NCI-H2029 treated with DMSO at 0.1 percent for 48 hours (cell line): ENCODE measurements at places on chromosomes 3 and 15.

DNA sequence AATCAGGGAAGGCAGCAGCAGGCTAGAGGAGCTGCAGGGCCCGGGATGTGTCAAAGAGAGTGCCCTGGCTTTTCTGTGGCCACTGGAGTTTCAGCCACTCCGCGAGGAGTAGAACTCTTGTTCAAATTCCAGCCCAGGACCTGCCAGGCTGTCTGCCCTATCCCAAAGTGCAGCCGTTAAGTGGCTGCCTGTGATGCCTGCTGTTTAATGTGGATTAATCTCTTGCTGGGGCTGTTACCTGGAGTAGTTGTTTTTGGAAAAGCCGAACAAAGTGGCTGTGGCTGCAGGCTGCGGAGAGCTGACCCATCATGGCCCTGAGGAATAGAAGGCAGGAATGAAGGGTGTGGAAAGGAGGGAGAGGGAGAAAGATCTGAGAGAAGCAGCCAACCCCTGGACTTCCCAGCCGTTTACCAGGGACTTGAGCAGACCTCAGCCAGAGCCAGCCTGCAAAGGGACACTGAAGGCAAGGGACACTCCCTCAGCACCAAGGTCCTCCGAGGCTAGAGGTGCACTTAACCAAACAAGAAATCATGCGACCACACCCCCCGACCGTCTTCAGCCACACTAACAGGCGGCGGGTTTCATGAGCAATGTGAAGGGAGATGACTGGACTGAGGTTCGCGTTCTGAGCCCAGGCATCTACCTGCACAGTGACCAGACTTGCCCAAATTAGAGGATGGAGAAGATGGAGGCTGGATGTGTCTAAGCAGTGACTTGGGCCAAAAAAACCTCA lies 4.7 kb downstream of the CDAN1 start:
- no peak for DNase-seq

DNA sequence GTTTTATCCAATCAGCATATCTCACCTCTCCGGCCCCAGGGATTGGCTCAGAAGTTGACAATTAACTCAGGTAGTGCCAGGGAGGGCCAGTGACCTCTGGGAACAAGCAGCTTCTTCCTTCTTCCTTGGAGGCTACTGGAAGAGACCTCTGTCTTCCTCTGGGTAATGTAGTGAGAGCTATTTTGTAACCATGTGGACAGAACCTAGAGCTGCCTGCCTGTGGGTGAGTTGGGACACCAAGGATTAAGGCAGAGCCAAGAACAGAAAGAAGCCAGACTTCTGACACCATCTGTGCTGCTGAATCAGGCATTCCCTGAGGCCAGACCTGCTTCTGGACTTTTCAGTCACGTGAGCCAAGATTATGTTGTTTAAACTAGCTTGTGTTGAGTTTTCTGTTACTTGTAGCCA lies 5.9 kb upstream of the NDUFAF1 start:
- DNase-seq: no peak

DNA sequence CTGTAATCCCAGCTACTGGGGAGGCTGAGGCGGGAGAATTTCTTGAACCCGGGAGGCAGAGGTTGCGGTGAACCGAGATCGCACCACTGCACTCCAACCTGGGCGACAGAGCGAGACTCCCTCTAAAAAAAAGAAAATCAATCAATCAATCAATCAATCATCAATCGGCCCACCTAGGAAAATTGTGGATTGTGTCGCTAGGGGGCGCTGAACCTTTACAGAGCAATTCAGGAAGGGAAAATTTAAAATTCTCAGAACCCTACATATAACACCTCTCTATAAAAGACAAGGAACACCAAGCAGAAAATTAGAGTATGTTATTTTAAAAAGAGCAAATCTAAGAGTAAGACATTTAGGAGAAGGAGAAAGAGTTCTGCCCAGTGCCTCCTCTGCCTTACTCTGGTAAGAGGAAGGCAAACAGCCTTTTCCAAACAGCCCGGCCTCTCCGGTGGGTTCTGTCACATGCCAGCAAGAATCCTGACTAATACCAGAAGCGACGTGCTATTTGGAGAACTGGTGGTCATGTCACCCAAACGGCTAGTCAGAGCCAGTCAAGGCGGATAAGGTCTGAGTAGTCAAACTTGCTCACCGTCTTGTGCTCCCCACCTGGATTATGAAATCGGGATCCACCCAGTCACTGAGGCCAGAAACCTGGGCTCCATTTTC lies 22.3 kb upstream of the SMCO1 start:
- peak; percentile 6 for DNase-seq

DNA sequence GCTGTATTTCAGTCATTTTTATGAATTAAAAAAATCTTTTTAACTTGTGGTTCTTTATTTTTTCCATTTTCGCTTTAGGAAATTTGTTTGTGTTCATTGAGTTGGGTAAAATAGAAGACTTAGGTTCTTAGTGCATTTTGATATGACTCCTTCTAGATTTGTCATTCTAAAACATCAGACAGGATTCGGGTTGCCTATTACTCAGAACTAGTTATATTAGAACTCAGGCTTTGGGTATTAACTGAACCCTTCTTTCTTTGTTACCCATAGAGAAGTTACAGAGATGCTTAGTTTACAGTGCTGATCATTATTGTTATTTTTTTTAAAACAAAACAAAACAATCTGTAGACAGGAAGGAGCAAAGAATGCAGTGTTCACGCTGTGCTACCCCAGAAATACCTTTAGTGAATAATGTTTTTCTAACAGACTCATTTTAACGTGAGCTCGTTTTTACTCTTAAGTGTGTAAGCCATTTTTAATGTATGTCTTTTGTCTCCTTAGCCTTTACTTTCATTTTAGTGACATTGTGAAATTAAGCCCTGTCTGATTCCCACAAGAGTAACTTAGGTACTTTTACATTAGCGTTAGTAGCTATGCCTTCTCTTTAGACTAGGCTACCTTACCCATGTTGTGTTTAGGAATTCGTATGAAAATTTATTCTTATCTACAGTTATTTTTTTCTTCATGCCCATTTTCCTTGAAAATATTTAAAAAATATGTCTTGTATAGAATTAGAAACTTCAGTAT lies 53.4 kb downstream of the CMC1 start:
- no peak for DNase-seq

DNA sequence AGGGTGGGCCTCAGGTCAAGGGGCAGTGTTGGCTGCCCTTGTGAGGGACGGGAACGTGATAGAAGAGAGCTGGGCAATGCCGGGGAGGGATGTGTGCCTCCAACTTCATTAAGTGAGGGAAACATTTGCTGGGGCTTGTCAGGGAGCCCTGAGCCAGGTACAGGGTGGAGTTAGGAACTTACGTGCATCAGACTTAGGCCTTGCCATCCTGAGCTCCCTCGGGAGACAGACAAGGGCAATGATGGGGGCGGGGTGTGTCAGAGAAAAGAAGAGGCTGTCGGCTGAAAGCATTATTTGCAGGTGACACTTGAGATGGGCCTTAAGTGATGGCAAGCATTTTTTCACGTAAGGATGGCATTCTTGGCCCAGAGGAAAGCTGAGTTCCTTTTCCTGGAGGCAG lies 1.6 kb downstream of the FAM131A start:
- no peak for DNase-seq

DNA sequence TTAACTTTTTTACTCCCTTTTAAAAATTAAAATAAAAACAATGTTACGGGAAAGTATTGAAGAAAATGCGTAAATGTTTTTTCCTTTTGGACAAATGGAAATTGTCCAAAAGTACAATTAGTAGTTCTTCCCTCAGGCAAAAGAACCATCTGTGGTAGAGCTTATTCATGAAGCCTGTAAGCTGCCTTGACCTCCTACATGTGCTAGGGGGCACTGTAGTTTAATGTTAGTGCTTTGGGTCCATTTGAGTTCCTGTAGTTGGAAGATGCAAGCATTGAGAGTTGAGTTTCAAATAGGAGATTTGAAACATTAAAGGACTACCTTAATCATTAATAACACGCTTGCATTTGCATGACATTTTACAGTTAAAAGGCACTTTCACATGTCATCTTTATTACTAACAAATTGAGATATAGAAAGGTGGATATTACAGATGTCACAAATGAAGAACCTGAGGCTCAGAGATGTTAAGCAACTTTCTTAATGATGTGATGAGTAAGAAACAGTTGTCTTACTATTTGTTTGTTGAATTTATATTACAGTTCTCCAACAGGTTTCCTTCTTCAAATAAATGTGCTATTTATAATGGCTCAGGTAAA lies 1.8 kb upstream of the ZNF385D start:
- no peak for DNase-seq

DNA sequence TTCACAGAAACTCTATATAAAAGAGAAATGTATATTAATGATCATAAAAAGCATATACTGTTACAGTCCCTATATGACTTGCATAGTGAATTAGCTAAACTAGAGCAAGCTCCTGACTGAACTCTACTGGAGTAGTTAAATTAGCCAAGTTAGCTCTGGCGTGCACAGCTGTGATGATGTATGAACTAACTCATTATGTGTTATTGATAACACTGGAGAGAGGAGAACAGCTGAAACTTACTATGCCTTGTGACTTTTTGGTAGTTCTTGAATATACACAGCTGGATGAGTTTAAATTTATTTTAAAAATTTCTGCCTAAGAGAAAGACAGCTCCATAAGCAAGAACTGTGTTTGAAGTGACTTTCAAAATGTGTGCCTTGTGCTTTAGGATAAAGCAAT lies 8.1 kb downstream of the TIPARP start:
- no peak for DNase-seq

GRCh38 chr3:159667261-159667660 lies 321.4 kb upstream of the IL12A start:
- no peak for DNase-seq

DNA sequence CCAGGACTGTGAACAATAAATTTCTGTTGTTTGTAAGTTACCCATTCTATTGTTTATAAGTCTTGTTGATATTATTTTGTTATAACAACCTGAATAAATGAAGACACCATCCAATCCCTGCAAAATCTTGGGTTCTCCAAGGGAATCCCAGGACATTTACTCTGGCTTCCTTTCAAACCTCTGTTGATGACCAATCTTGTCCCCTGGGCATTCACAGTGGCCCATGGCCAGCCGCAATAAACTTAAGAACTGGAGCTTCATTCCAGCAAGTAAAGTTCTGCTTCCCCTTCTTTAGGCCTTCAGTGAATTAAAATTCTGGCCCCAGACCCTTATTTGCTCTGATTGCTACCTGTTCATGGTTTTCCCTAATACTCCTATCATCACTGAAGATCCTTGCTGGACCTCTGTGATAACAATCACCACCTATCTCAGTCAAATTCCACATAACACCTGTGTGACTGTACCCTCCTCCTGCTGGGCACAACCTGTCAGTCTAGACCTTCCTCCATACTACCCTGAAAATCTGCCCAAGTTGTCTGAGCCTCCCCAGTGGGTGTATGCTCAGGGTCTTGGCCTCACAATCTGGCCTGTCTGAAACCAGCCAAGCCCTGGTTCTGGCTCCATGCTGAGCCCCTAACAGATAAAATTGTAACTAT lies 153.1 kb downstream of the SEMA6D start:
- DNase-seq: no peak

- DNase-seq: no peak
These were observed 31.2 kb downstream of the PRR23E start for GRCh38 chr3:127224118-127224517.

DNA sequence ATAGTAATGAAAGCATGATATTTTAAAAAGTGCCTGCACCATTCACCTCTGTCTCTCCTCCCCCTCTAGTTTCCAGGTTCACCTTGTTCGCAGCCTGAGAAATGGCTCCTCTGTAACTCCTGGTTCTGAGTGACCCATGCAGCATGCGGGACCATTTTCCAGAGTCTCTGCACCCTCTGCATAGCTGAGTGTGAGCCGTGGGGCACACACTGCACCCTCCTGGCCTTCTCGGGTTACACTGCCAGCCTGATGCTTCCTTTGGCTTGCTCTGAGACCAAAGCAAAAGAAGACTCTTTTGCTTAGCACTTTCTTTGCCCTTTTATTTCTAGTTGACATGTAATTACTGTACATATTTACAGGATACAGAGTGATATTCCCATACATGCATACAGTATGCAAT lies 287.3 kb downstream of the GABRG3 start:
- DNase-seq: no peak

- DNase-seq: no peak
These were observed 28.1 kb downstream of the CYP11A1 start for GRCh38 chr15:74339371-74339770.

- DNase-seq: no peak
These were observed 605.0 kb upstream of the CBLB start for GRCh38 chr3:106473576-106474475.

DNA sequence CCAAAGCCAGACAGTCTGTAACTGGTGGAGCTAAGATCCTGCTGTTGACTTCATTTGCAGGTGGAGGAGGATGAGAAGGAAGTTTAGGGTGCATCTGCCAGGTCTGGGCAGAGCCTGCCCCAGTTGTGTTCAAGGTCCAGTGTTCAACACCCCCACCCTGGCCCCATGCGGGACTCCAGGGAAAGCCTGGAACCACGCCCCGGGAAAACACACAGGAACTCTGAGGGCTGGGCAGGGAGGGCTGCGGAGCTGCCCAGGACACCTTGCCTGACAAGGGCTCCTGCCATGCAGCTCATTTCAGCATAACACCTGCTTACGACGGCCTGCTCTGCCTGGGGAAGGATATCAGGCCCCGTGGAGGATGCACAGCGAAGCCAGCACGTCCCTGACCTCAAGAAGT lies 286.3 kb downstream of the XXYLT1 start:
- DNase-seq: no peak

DNA sequence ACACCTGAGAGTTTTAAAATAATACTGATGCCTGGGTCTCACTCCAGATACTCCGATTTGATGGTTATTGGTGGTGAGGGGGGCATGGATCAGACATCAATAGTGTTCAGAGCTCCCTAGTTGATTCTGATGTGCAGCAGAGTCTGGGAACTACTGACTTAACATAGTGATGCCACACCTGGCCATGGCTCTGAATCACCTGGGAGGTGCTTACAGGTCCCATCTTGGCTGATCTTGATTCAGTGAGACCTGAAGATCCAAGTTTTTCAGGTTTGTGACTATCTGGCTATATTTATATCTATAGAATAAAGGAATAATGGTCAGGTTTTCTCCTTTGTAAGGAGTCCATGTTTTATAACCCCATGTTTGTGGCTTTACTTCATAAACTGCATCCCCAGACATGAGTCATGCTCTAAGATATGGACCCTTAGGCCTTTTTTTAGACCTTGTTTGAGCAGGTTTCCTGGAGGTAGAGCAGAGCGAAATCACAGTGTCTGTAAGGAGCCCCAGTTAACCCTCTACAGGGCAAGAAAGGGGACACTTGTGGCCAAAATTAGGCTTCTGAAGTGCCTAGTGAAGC lies 101.4 kb downstream of the LARS2 start:
- DNase-seq: no peak

GRCh38 chr3:120742849-120743365 lies 363 bp downstream of the GTF2E1 start:
- no peak for DNase-seq

DNA sequence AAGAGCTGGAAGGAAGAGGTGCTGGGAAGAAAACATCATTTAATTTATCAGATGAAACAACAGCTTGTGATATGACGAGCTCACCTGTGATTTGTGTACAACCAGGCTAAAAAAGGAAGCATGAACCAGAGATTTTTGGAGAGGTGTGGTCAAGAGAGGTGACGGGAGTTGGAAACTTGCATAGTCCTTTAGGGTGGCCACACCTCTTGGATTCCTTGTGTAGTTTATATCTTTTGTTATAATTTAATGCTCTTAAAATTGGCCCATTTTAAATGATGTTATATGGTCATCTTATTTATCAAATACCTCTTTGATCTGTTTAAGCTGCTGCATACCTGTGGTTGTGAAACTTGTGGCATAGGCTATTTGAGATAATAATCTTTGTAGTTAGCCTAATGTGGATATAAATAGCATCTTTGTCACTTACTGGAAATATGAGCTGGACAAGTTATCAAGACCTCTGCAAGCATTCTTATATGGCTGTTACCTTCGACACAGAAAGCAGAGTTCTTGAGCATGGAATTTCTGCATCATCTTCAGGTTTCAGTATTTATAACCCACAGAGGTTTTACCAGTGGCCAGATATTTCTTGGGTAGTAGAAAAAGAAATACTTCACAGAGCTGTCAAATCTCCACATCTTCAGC lies 49.1 kb downstream of the IL1RAP start:
- no peak for DNase-seq
